ENCODE measurements at places on chromosomes 7 and 10.

DNA sequence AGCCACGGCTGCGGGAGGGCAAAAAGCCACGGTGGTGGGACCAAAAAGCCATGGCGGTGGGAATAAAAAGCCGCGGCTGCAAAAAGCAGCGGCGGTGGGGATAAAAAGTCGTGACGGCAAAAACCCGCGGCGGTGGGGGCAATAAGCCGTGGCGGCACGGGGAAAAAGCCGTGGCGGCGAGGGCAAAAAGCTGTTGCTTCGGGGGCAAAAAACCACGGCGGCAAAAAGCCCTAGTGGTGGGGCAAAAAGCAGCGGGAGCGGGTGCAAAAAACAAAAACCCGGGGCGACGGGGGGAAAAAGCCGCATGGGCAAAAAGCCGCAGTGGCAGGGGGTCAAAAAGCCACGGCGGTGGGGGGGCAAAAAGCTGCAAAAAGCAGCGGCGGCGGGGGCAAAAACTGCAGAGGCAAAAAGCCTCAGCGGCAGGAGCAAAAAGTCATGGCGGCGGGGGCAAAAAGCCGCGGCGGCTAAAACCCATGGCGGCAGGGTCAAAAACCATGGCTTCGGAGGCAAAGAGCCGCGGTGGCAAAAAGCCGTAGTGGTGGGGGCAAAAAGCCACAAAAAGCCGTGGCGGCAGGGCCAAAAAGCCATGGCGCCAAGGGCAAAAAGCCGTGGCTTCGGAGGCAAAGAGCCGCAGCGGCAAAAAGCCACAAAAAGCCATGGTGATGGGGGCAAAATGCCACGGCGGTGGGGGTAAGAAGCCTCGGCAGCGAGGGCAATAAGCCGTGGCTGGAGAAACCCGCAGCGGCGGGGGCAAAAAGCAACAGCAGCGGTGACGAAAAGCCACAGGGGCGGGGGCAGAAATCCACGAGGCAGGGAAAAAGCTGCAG lies 525.8 kb downstream of the ZNF33B start:
- no peak for DNase-seq

DNA sequence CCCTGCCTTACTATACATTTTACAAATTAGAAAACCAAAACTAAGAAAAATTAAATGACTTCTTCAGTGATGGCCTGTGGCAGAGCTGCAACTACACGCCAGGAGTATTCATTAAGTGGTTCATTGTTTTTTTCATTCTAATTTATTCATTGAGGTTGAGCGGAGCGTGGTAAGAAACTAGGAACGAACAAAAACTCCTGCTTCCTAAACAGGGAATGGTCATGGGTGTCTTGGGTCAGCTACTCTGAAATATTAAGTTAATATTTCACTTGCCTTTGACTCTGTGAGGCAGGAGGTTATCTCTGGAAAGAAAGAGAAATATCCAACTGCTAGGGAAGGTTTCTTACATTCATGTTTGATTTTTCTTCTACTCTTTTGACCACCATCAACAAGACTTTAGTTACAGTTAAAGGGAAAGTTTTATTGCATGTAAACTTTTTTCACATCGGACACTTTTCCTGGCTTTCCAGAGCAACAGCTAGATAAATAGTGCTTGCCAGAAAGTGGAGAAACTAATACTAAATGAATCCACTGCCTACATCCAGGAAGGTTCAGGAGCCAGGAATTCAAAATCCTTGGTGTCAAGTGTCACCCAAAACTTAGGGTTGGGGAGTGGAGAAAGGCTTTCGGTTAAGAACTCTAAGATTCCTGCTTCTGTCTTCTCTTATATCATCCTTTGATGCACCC lies 896 bp upstream of the GNG11 start:
- DNase-seq = no peak

- DNase-seq = no peak
Measured at GRCh38 chr7:154871507-154871906, 131.4 kb downstream of the PAXIP1 start.

DNA sequence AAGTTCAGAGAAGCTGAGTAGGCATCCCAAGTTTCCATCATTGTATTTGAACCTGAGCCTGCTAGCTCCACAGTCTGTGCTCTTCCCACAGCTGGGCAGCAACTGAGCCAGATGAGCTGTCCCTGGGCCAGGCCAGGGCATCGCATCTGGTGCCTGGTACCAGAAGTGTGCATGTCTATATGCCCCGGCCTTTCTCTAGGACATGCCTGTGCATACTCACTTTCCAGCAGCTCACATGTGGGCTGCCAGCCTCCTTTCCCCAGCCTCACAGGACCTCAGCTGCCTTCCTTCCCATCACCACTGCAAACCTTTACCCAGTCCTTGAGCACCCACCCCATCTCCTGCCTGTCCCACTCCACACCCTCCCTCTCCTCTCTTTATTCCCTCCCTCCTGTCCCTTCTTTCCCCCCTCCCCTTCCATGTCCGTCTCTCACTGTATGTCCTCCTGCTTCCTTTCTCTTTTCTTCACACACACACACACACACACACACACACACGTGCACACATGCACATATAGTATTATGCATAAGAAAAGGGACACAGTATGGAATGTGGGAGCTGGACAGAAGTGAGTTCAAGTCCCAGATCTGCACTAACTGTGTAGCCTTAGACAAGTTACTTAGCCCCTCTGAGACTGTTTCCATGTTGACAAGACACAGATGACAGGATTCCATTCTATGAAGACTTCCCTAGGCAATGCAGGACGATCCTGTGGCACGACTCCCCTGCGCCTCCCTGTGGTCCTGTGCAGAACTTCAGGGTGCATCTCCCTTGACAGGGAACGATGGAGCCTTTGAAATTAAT lies 10.9 kb downstream of the CDHR1 start:
- peak; percentile 57 for DNase-seq

DNA sequence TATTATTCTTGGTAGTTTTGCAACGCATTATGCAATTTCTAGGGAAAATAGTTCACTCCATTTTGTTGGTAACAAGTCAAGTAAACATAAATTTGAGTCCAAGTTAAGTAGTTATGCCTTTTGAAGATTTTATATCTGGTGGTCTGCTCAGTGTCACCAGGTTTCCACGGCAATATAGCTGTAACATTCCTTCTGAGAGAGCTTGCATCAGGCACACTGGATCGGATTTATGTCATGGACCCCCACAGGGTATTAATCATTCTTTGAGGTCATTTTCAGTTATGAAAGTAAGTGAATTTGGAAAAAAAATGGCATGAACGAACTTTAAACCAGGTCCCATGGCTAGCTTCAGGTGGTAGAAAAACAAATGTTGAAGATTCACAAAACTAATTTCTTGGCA lies 136.3 kb downstream of the POLR1F start:
- no peak for DNase-seq

DNA sequence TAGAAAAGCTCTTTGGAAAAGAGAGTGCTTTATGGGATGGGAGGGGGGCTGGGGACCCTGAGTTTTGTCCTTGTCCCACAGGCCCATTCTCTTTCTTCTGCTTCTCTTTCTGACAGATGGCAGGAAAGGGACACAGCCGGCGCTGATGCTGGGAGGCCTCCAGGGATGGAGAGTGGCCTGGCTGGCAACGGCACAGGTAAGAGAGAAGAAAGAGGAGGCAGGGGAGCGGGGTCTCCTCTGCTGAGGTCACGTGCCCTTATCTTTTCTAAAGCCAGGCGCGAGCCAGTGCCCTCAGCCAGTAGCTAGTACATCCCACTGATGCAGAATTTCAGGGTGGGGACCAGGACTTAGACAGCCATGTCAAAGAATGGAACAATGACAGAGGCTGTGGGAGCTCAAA lies 9.2 kb downstream of the ZNF775 start:
- no peak for DNase-seq

GRCh38 chr7:116644628-116645027 lies 27.4 kb upstream of the MET start:
- DNase-seq = no peak

DNA sequence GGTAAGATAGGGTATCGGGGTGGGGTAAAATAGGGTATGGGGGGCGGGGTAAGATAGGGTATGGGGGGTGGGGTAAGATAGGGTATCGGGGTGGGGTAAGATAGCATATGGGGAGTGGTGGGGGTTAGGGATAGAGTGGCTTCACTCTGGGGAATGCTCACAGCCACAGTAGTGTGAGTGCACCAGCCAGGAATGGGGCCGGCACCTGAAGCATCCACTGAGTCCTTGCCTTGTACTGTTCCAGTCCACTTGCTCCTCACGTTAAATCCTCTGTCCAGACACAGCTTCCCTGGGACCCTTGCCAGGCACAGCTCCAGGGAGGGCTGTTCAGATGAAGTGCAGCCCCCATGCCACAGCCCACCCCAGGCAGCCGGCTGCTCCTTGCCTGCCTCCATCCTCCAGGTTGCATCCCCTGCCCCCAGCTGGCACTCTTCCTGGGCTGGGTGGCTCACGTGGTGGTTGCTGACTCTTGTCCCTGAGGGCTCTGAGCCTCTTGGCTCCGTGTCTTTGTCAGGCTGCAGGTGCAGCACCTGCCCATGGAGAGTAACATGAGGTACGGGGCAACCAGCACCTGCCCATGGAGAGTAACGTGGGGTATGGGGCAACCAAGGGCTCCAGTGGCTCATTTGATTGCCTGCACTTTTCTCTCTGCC lies 268.4 kb downstream of the TCERG1L start:
- no peak for DNase-seq

Data from CD8-positive, alpha-beta memory T cell (primary cell).